Posterior cingulate gyrus (tissue), 11 donors: ENCODE measurements at places on chromosomes 1 and 21.

GRCh38 chr1:41743366-41743765 is 175.4 kb downstream of the HIVEP3 start:
- no peak for DNase-seq

DNA sequence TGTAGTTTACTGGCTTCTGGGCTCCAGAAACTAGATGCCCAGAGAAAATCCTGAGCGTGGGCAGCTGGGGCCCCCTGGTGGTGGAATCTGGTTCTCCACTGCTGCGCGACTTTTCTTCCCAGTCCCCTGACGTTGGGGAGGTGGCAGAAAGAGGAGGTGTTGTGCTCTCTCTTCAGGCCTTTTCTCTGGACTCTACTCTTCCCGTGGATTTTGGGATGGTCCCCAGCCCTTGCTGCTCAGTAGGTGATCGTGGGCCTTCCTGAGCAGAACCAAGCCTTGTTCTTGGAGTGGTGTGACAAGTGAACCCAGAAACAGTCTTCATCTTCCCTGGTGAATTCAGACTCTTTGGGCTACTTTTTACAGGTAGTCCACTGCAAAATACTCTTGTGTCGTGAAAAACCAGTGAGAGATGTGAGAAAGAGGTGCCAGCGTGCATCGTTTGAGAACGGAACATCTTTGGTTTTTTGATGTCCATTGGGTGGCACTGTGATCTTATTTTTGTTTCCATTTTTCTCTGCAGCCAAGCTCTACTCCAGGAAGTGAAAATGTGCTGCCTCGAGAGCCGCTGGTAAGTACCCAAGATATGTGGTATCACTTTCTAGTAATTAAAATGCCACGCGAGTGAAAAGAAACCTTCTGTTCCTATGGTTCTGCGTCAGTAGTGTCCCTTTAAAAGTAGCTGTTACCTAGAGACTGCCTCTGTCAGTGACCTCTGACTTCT is 20.2 kb downstream of the PEX14 start:
- peak; percentile 95 for DNase-seq

DNA sequence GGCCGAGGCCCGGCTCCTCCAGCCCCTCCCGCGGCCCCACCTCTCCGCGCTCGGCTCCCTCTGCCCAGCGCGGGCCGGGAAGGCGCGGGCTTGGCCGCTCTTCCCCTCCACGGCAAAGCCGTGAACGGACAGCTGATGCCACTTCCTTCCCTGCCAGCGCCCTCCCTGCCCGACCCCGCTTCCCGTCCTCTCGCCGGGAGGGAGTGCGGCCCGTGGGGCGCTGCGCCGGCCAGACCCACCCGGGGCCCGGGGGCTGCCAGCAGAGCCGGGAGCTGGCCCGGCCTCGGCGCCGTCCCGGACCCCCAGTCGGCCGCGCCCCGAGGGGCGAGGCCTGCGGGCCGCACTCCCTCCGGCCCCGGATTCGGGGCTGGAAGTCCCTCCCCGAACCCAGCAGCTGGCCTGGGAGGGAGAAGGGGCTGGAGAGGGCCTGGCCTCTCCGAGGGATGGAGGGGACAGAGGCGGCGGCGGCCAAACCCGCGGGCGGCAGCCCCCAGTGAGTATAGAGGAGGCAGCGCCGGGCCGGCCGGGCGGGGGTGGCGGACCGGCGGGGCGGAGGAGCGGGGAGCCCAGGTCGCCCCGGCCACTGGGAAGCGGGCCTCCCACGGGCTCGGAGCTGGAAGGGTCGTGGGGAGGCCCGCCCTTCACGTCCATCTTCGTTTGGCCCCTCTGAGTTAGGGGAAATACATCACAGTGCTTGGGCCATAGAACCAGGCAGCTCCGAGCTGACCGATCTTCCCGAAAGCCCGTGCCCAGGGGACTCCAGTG is at the start of gene KIAA1614:
KIAA1614 (plus strand) TSS at position 97 of the 765 bp plus-strand sequence; CDS start at position 444, 347 bp downstream.
- no peak for DNase-seq

DNA sequence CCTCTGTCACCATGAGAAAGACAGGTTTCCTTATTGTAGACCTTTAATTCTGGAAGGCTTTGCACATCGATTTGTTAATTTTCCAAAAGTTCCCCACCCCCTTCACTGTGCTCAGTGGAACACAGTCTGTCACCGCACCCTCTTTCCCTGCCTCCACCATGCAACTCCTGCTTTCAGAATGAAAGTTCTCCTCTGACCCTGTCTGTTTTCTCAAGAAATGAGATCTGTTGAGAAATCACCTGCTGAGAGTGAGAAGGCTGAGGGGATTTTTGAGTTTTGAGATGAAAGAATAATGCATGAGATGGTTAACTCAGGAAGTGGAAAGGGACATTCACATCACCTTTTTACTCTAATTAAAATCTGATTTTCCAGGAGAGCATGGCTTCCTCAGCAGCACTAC is 99.6 kb downstream of the CYYR1 start:
- DNase-seq = no peak

GRCh38 chr1:225595452-225595851 is 57.5 kb downstream of the ENAH start:
- DNase-seq = no peak

GRCh38 chr1:151408891-151409290 is 9.5 kb downstream of the PSMB4 start:
- no peak for DNase-seq

DNA sequence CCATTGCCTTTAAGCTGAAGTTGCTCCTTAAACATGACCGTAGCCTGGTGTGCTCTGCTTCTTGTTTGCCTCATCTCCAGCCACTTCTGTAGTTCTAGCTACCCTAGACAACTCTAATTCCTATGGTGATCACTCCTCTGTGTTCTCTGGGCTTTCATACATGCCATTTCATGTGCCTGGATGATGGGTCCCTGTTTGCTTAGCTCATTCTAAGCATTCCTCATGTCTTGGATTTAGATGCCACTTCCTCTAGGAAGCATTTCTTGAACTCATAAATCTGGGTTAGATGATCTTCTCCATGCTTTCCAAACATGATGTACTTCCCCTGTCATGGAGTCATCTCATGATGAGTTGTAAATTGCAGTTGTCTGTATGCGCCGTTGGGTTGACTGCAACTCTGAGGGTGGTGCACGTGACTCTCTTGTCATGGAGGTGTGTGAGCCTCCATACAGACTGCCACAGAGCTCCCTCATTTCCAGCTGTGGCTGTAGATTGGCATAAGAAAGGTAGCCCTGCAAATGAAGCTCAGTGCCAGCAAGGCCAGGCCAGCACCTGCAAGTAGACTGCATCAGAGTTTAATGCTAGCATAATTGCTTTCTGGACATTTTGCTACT is 77.2 kb downstream of the LAMC1 start:
- DNase-seq = no peak

GRCh38 chr1:96340686-96341085 is 380.9 kb upstream of the PTBP2 start:
- DNase-seq = no peak

- no peak for DNase-seq
These were observed 20.0 kb downstream of the CEP170 start for GRCh38 chr1:243234978-243235647.

DNA sequence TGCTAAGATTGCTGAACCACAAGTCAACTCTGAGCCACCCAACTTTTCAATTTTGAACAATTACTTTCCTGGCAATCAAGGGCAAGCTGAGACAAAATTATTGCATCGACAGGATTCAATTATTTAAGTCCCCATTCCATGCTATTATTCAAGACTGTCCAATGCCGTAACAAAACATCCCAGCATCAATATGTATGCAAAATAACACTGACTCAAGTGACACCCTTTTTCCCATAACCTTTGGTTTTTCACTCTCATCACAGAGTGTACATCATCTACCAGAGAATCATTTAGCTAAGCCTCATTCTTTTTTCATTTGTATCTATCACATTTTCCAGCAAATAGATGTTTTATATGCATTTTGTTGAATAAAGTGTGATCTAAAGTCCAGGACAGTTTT is 54.6 kb downstream of the ERICH3 start:
- no peak for DNase-seq

DNA sequence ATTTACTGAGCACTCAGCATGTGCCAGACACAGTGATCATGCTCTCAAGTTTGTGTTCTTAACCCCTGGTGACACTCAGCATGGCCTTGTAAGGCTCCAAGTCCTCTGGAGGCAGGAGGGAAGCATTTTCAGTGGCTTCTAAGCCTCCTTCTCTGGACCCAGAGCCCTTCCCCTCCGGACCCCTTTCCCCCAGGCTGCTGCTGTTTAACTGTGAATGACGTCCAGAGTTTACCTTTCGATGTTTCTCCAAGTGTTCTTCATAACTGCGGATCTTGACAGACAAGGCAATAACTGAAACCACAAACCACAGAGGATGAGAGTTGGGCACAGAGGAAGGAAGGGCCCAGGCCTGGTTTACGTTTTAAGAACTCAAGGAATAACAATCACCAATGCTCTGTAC is 6.5 kb downstream of the MRPS15 start:
- no peak for DNase-seq

DNA sequence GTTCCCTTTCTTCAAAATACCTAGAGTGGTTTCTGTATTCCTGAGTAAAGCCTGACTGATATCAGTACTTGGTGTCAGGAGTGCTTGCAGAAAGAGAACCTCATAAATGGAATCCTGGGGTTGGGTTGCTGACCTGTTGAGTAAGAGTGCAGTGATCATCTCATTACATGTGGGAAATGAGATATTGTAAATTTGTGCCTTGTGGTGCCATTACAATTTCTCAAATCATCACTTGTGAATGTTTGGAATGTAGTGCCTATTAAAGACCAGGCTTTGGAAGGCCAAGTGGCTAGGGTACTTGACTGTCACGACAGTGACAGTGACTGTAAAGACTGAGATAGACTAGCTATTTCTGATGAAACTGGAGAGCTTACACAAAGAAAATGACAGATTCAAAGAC is 176.7 kb upstream of the CTTNBP2NL start:
- no peak for DNase-seq

- no peak for DNase-seq
These were observed 33.1 kb upstream of the SRRM1 start for GRCh38 chr1:24609949-24610517.
